Activated naive CD4-positive, alpha-beta T cell treated with anti-CD3 and anti-CD28 coated beads for 36 hours (primary cell): ENCODE measurements at places on chromosomes 6 and 20.

GRCh38 chr20:60125513-60125912 is 167.3 kb downstream of the CDH26 start:
- no peak for DNase-seq

DNA sequence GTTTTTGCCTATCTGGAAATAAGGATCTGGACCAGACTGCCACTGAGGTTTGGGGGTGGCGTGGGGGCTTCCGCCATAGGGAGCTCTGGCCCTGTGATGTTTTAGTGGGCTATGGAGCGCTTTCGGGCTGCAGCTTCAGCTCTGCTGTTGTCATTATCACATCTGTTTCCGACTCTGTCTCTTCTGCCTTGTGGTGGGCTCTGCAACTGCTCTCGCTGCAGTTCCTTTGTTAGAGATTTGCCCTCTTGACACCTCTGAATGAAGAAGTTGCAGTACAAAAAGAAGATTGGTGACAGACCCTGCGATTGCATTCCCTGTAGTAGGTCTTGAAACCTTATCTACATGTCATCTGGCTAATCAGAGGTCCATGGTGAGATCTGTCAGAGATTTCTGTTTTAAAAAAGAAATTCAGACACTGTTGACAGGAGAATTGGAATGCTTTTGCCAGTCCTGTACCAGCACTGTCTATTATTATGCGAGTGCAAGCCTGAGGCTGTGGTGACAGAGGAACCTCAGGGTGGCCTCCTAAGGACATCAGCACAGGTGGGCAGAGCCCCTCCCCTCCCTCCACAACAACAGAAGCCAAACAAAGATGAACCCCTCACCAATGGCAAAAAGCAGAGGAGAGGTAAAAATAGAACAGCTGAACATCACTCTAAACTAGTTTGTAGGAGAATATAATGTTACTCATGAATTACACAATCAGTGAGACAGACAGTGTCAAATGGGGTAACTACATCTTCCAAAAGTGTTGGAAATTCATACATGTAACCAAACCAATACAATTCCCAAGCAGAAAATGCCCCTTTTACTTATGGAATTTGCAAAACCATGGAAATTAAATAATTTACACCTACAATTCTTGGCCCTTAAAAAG is 63.5 kb upstream of the DEFB112 start:
- DNase-seq = no peak

DNA sequence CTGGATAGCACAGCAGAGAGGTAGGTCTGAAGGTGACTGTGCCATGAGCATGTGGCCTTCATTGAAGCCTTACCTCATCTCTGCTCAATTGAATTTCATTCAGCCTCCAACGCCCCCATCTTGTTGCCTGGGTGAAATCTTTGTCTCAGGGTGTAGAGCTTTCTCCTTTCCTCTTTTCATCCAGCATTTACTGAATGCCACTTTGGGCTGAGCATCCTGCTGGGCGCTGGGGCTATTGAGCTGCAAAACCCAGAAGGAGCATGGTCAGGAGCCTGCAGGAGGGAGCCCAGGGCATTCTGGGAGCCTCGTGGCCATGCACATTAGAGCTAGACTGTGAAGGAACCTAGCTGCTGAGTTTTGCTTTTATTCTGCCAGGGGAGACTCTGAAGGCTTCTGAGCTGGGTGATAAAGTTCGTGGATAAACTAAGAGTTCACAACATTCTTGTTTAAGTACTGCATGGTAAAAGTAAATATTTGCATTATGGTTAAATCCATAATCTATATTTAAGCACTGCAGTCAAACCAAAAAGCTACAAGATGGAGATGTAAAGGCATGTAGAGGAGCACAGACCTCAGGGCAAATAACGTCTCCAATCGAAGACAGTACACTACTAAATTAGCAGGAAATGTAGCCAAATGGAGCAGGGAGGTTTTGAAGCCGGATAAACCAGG is 13.2 kb upstream of the ASXL1 start:
- DNase-seq = no peak

DNA sequence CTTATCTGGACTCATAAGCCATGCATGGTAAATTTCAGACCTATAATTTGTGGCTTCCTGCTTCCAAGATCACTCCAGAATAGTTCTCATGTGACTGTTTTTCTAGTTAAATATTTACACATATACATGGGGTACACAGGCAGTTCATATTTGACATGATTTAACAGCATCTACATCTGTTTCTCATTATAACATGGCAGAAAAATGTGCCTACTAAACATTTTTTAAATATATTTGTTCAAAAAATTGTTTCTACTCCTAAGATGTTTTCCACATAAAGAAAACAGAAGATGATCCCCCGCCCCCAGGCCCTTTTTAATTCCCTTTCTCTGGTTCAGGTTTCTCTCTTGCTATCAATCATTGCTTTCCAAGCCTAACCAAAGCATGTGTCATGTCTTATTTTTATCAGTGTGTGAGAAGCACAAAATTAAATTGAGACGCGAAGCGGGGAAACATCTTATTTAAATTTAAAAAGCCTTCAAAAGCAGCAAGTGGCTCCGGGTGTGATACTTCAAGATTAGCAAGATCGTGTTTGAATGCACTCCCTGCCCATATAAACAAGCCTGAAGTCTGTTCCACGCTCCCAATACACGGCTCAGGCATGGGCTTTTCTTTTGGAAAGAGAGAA is 37.3 kb downstream of the IPCEF1 start:
- no peak for DNase-seq

DNA sequence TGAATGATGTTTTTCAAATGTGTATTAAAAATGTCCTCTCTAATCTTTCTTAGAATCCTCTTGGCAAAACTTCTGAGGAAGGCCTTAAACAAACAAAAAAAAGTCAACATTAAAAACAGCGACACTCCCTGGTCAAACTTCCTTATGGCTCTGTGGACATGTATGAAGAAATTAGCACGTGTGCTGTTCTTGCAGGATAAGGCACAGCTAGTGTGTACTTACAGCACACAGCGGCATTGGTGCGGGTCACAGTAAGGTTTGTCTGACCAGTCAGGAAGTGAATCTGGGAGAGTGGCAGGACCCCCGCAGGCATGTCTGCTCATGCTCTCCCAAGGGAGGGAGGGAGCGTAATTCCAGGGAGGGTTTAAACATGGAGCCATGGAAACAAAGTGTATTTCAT is 38.8 kb downstream of the SLC22A1 start:
- DNase-seq = no peak

GRCh38 chr6:127119102-127120022 is 891 bp downstream of the RSPO3 start:
- peak; percentile 21 for DNase-seq

DNA sequence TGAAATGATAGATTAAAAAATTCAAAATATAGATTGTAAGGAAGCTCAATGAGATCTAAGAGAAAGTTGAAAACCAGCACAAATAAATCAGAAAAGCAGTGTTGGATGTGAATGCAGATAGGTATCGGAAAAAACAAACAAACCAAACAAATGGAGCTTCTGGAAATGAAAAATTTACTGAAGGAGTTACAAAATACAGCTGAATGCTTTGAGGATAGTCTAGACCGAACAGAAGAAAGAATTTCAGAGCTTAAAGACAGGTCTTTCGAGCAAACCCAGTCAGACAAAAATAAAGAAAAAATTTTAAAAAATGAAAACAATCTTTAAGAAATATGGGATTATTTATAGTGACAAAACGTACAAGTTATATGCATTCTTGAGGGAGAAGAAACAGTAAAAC is 146.7 kb downstream of the FAM83B start:
- DNase-seq = no peak

DNA sequence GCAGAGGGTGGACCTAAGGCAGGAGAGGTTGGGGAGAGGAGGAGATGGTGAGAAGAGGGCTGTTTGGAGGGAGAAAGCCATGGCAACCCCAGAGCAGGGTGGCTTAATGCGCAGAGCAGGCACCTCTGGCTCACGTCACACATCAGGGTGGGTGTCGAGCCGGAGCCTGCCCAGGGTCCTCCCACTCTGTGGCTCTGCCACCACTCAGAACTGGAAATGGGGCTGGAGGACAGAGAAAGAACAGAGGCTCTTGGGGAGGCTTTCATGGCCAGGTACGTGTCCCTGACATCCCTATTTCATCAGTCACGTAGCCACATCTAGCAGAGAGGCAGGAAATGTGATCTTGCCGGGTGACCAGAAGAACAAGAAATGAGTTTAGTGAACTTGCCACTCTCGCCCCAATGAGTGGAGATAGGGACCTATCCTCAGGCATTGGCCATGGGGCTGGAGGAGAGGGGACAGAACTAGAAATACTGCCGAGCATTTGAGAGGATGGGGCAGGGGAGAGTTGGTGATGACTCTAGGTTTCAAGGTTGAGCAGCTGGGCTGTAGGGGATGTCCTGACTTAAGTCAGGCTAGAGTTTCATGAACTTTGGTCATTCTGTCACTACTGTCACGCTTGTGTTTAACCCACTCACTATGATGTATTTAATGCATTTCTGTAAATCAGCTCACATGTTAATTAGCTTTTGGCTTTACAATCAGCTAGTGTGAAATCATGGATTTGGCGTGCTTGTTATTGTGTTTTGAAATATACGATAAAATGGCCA is 52.7 kb downstream of the CDH26 start:
- no peak for DNase-seq

DNA sequence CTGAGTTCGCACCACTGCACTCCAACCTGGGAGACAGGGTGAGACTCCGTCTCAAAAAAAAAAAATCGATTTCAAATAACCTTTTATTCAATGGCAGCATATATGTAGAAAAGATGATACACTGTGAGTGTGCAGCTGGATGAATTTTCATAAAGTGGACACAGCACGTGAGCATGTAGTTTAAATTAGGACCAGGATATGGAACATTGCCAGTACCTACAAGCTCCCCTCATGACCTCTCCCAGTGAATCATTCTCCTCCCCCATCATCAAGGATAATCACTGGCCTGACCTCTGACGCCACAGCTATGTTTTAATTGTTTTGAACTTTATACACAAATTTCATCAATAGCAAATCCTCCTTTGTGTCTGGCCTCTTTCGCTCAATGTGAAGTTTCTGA is 53.8 kb upstream of the HDAC2 start:
- no peak for DNase-seq

- DNase-seq = no peak
Measured at GRCh38 chr6:157713451-157714152, 109.4 kb upstream of the SNX9 start.
